ENCODE measurements at places on chromosomes 2 and 18. TPM values are rescaled to one million over a fixed set of nuclear protein-coding genes. Genes with fewer than 3 reads are reported as not detected.

Gene POLR1B
- 17.5 TPM for total RNA-seq

DNA sequence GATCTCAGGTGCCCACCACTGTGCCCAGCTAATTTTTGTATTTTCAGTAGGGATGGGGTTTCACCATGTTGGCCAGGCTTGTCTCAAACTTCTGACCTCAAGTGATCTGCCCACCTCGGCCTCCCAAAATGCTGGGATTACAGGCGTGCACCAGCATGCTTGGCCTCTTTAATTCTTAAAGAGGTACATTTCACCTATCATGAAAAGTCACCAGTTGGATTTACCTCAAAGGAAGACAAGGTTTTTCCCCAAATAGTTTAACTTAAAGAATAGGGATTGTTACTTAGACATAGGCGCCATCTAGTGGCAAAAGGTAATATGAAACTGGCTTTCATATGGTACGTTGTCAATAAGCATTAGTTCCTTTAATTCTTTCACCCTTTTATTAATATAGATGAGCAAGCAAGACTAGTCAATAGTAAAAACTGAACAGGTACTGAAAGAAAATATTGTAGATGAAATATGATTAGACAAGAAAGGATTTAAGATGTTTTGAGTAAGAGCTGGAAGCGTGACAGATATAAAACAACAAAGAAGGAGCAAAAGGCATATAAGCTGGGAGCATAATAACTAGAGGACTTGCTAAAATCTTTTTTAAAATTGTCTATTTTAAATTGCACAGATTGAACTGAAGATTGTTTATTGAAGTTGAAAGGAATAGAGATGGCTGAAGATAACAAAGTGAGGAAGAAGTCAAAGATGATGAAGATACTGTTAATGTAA is 35.0 kb upstream of the PSMD14 start:
- DNase-seq, result peak; percentile 79

DNA sequence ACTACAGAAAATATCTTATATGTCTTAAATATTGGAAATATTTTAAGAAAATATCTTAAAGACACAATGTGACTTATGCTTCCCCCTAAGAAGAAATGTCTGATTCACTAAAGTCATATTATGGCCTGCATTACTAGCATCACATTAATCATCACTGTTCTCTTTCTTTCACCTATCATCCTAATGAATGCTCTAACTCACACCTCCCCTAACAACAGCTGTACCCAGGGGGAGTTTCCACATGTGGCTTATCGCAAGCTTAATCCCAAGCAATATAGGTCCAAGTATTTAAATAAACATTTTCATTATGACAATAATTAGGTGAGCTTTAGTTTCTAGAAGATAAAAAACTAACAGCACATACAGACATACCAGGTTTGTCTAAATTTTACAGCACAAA is 39.6 kb downstream of the REV1 start:
- no peak for DNase-seq

- peak; percentile 47 for DNase-seq
These were observed 84.8 kb downstream of the SH3RF3 start for GRCh38 chr2:109213646-109214433.

DNA sequence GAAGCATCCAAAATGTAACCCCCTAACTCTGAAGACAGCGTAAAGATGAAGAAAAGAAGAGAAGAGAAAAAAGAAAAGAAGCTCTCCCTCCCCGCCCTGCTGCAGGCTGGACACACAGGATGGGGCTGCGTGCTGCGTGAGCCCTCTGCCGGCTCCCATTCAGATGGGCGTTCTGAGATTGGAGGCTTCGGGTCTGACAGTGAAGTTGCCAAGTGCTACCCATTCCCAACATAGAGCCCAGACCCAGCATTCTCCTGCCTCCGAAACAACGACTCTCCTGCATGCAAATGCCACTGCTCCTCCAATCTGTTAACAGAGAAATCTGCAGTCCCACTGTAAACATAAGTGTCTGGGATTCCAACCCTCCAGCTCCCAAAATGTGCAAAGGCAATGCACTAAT is 234.9 kb downstream of the BCL11A start:
- DNase-seq, result no peak

DNA sequence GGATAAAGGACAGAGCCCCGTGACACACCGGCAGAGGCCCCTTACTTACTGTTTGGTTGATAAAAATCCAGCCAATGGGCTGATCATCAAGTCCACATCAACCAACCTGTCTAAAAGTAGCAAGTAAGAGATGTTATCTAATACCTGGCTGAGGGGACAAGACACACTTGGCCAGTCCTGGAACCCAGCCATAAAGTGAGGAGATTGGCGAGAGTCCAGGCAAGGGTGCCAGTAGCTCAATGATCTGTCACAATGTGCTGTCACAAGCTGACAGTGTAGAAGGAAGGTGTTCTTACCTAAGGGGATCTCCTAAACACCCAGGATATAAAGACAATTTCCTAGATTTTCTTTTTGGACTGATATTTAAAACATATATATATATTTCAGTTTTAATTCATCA is 61.7 kb upstream of the IL1R2 start:
- no peak for DNase-seq

All from hepatocyte (in vitro differentiated cells).